Adrenal gland (tissue), 19 donors: ENCODE measurements at places on chromosomes 3 and 15. TPM values are rescaled to one million over a fixed set of nuclear protein-coding genes. Genes with fewer than 3 reads are reported as not detected.

DNA sequence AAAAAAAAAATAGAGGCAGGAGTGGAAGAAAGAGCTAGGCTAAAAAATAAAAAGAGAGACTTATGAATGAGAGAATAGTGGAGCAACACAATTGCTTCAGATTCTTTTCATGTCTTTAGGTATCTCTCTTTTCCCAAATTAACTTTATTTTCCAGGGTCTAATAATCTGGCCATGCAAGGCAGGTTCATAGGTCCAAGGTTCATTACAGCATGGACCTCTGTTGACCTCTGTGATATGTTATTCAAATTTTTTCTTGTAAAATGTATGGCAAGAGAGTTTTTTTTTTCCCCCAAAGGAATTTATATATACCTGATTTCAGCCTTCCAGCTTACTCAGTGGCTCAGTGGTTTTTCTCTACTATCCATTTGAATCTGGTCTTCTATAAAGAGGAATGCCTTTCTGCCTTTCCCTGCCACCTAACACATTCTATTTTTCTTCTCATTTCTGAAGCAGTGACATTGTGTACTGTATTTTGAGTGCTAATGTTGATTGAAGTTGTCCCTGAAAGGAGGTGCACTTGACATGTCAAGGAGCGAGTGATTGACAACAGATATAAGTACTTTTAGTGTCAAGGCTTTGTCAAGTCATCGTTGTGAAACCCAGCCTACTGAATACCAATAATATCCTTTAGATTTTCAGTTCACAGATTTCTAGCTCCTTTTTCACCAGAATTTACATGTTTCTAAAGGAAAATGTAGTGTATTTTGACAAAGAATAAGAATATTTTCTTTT is 118.5 kb downstream of the MAP2K5 start:
- no peak for DNase-seq

DNA sequence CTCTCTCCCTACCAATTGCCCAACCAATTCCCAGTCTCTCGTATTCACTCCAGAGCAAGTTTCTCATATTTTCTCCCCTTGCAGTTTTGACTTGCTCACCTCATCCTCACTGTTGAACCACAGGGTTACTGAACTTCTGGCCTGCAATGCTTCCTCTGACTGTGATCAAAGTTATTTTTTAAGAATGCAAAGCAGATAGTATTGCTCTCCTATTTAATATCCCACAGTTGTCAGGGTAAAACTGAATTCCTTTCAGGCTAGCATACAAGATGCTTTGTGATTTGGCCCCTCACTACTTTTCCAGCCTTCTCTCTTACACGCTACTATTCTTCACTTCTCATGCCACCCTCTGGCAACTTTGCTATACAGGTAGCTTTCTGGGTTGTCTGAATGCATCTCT is 80.9 kb downstream of the LRRFIP2 start:
- no peak for DNase-seq

FETUB gene
- total RNA-seq: not detected

NRG4 gene
- 1.7 TPM for total RNA-seq

RPL15 gene
- total RNA-seq: 1,521 TPM
